ENCODE measurements at places on chromosomes 5 and 9.

- DNase-seq, result no peak
These were observed 7.4 kb downstream of the GFPT2 start for GRCh38 chr5:180345781-180346180.

DNA sequence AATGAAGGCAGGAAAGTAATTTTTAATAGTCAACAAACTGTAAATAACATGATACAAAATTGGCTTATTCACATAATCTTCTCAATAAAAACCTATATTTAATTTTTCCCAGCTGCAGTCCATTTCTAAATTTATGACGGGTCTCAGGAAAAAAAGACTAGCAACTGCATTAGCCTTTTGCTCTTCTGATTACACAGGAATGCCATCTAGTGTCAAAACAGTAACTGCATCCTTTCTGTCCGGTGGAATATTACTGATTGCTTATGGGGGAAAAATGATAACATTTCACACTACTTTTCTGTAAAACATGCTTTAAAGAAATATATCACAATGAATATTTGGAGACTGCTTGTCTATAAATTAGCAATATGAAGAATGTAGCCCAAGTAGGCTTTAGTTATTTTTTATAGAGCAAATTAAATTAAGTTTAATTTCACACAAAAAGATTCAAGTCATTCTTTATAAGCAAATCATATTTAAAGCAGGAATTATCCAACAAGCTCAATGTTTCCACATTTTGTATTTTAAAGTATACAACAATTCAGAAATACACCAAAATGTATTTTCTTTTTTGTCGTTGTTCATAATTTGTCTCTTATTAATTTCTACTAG lies 534.7 kb downstream of the CDH10 start:
- no peak for DNase-seq

DNA sequence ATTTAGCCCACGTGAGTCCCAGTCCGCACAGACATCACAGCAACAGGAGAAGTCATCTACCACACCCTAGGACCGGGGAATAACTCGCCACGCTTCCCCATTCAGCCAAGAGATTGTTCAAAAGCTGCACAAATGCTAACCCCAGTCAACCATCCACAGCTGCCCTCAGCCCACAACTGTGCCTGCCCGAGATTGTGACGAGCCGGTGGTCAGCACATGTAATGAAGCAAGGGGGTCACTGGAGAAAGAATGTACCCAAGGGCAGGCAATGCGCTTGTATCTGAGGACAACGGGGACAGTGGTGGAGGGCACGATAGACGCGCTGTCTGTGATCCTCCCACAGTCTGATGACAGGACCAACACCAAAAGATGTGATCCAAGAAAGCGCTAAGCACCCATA lies 67.8 kb downstream of the COL23A1 start:
- DNase-seq, result no peak

- DNase-seq, result no peak
These were observed 7.1 kb upstream of the CNTRL start for GRCh38 chr9:121067640-121068039.

- DNase-seq, result no peak
These were observed 51.9 kb upstream of the SPDL1 start for GRCh38 chr5:169531631-169532030.

DNA sequence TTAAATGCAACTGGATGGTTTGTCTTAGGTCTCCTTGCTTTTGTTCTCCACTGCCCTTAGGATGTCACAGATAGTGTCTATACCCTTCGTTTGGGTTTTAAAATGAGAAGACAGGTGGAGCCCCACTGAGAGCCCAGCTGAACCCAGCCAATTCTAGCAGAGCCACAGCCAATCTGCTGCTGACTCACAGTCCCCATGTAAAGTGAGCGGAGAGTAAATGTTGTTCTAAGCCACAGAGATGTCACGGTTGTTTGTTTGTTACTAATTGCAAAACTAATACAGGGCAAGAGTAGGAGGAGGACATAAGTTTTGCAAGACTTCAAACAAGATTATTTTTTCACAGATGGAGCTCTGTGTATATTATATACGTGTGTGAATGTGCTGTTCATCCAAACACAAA lies 50.5 kb upstream of the AGXT2 start:
- DNase-seq, result no peak

- DNase-seq, result no peak
These were observed 293.8 kb upstream of the GRAMD2B start for GRCh38 chr5:126129431-126129830.

DNA sequence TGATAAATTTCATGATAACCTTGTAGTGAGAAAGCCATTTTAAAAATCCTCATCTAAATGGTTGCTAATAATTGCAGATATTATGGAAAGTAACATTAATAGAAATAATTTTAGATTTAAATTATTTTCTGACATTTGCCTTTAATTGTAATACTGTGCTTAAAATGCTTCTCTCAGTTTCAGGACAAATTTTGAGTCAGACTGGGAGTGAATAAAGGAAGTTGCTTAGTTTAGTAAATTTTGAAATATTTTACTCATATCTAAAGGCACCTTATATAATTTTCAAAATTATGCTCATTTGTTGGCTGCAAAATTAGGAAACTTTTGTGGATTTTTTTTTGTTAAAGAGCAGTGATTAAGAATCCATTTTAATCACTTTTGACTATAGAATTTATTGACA lies 93.8 kb downstream of the CSNK1G3 start:
- no peak for DNase-seq

GRCh38 chr5:127762412-127762811 lies 59.2 kb downstream of the CCDC192 start:
- DNase-seq, result no peak

- DNase-seq, result no peak
These were observed 30.6 kb downstream of the C9orf85 start for GRCh38 chr9:71941998-71942567.

DNA sequence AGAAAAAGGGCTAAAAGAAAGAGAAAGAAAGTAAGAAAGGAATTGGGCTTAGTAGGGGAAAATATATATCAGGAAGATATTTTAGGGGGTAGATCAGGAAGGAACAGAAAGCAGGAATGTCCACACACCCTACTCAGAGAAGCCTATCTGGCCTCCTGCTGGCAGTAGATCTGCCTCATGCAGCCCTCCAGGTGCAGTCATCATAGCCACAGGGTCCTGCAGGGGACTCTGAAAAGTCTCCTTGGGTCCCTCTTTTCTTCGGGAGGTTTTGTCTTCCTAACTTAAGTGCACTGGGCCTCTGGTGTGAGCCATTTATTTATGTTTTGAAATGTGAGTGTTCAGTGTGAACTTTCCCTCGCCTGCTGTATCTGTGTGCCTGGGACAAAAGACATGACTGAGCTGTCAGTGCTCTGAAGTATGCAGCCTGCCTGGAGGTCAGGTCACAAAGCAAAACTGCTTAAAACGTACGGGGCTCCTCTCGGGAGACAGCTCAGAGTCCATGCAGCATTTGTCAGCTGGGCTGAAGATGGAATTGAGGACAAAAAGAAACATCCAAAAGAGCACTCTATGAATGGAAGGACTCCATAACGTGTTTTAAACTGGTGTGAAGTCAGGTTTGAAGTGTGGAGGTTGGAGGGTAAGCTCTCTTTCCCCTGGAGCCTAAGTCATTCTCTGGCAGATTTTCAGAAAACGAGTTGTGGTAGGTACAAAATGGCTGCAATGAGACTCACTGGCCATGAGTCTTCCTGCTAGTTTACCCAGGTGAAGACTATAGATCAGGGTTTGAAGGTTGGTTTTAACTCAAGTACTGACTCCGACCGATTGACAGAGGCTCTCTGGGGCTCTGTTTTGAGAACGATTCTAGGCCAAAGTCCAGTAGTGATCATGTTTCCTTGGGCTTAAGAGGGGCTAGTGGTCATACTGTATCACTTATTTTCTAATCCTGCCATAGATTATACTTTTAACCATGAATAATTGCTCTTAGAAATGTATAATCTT lies 151.8 kb upstream of the GDNF start:
- DNase-seq, result no peak

GRCh38 chr9:73806876-73807275 lies 655.2 kb downstream of the ANXA1 start:
- no peak for DNase-seq

GRCh38 chr5:133480866-133481265 lies 131.5 kb downstream of the FSTL4 start:
- DNase-seq, result no peak

DNA sequence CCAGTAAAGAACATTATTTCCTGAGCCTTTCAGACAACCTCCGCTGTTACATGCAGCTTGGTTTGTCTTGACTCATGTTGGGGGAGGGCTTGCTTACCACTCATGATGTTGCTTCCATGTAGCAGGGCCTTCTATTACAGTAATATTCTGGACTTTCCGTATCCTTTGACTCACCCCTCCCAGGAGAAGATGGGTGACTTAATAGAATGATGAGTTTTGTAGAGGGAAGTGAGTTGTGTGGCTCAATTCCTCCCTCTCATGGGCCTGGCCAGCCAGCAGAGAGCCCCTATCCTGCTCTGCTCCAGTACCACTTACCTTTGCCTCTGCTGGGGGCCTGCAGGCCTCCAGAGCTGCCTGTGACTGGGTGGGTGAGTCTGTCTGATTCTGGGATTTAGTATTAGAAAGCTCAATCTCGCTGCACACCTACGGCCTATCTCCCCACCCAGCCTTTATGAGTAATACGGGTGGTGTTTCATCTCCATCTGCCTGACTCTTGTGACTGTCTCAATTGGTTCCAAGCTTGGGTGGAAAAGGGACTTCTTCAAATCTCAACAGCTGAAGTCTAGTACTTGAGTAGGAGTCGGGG lies 52.6 kb upstream of the KLF9 start:
- no peak for DNase-seq

- no peak for DNase-seq
These were observed 35.1 kb upstream of the KCNIP1 start for GRCh38 chr5:170468633-170469285.

DNA sequence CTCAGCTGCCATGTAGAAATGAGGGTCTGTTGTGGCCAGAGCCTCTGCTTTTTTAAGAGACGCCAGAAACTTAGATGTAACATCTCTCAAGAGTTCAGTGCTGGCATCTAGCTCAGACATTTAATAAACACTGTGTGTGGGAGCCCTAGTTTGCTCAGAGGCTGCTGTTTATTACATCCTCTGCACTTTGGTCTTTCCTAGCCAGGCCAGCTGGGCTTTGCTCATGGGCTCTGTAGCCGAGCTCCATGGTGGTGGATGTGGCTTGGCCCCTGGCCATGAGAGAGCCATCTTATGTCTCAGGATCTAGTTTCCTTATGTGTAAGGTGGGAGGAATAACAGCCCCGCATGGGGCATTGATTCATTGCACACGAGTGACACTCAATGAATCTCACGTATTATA lies 30.0 kb downstream of the ARHGEF37 start:
- DNase-seq, result no peak

DNA sequence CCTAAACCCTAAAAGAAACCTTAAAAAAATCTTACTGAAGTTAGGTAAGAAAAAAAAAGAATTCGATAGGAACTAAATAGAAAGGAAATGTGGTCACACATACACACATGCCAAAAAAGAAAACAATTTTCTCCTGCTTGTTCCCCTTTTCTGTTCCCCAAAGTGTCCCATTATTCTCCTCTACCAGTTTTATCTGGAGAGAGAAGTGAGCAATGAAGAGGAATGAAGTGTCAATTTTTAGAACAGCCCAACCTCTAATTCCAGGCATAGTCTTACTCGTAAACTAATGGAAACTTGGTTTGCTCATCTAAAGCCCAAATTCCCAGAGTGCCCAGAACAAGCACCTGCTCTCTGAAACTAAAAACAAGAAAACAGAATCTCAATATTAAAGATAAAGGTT lies 26.1 kb downstream of the AP3B1 start:
- no peak for DNase-seq

GRCh38 chr5:90854169-90854568 lies 295.6 kb downstream of the ADGRV1 start:
- DNase-seq, result no peak

- DNase-seq, result no peak
These were observed 2096.3 kb upstream of the C9orf72 start for GRCh38 chr9:29669613-29670012.

GRCh38 chr5:151107738-151108520 lies 27.1 kb upstream of the TNIP1 start:
- DNase-seq, result no peak

DNA sequence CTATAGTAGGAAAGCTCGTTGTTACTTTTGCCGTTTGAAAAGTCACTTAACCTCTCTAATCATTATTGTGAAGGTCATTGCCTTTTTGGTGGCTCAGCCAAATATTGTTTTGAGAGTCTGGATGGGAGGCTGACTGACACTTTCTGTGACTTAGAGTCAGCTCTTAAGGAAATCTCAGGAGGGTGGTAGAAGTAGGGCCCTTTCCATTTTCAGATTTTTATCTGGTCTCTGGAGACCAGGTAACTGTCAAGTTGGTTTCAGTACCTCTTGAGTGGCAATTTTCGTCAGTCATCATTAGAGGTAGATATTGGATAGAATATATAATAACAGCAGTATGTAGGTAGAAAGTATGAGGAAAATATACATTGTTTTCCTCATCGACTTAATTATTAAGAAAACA lies 23.3 kb downstream of the UGCG start:
- DNase-seq, result no peak

DNA sequence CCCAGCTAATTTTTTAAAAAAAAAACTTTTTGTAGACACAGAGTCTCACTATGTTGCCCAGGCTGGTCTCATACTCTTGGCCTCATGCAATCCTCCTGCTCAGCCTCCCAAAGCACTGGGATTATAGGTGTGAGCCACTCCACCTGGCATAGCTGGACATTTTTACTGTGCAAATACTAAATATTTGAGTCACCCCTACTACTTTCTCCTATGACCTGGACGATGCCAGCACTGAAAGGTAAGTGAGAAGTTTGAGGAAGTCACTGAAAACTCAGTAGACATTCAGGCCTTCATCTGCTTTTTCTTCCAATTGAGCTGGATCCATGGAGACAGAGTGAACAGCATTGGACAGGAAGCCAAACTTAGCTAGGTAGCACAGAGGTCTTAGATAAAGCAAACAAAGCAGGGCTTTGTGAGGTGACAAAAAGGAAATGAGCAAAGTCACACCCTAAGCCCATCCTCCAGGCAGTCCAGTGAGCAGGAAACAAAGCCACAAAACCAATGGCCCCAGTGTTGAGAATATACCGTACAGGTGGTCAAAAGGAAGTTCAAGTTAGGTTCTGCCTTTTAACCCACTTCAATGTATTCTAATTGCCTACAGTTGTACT lies 192.6 kb upstream of the RASA1 start:
- DNase-seq, result peak; percentile 8

GRCh38 chr9:95857896-95858295 lies 17.6 kb upstream of the ERCC6L2 start:
- no peak for DNase-seq

DNA sequence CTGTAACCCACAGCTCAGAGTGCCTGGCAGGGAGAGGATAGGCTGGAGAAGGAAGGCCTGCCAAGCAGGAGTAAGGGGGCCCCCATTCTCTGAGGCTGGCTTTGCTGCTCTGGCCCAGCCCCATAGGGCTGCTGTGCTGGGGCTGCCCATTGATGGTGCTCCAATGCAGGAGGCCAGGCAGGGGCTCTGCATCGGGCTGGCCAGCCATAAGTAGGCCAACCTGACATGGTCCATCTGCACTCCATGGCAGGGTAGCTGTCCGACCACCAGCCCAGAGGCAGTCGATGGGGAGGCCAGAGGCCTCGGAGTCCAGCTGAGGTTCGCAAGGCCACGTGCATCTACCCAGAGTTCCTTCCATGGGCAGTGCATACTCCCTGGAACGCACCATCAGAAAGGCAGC lies 75.0 kb upstream of the PITX1 start:
- no peak for DNase-seq
